ENCODE measurements at places on chromosomes 13 and 19.
A peak's percentile ranks its signal among the peaks of the same experiment; 100 is the strongest.

DNA sequence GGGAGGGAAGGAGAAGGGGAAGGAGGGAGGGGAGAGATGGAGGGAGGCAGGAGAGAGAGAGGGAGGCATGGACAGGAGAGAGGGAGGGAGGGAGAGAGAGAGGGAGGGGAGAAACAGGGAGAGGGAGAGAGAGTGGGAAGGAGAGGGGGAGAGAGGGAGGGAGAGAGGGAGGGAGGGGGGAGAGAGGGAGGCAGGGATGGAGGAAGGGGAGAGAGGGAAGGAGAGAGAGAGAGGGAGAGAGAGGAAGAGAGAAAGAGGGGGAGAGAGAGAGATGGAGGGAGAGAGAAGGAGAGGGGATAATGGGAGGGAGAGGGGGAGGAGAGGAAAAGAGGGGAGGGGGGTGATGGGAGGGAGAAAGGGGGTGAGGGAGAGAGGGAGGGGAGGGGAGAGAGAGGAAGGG is 86.8 kb upstream of the VSTM2B start:
- DNase-seq: no peak

GRCh38 chr19:29961311-29961710 is 19.3 kb downstream of the URI1 start:
- no peak for DNase-seq

GRCh38 chr13:41054919-41055619 is 6.2 kb upstream of the WBP4 start:
- DNase-seq: no peak

GRCh38 chr19:40281381-40282208 is 3.5 kb downstream of the AKT2 start:
- DNase-seq: peak; percentile 63

GRCh38 chr13:44259045-44260027 is 114.3 kb upstream of the SERP2 start:
- no peak for DNase-seq

- no peak for DNase-seq
Measured at GRCh38 chr13:94717916-94718315, 5.6 kb upstream of the SOX21 start.

- no peak for DNase-seq
Measured at GRCh38 chr13:91661692-91662490, 263.5 kb downstream of the GPC5 start.

GRCh38 chr19:42475366-42475765 is 32.6 kb upstream of the CXCL17 start:
- no peak for DNase-seq

- DNase-seq: no peak
Measured at GRCh38 chr19:16457195-16457953, 14.4 kb downstream of the EPS15L1 start.

DNA sequence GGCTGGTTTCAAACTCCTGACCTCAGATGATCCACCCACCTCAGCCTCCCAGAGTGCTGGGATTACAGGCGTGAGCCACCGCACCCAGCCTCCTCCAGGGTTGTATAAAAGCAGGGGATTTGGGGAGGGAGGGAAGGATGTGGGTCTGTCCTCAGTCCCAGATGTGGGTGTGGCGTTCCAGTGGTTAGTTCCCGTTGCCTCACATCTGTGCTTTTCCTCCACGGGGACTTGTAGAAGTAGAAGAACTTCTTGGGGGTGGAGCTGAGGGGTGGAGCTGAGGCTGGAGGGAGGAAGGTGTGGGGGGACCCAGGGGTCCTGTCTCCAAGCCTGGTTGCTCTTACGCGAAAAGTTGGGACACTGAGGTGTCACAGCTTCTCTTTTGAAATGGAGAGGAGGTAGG is 514 bp upstream of the MCEMP1 start:
- DNase-seq: no peak

DNA sequence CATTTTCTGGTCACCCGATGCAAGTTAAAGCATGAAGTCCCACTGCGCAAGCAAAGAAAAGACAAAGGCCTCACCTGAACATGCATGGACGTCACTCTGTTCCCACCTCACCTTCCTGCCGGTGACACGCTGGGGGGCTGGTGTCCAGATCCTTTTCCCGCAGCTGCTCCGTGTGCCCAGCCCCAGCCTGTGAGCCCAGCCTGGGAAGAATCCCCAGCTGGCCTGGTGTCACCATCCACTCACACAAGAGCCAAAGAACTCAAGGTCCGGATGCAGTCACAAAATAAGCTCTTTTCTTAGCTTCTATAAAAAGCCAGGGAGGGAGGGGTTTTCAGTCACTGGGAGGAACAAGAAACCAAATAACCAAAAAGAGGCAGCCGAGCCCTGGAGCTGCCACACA is 249.9 kb downstream of the COL4A1 start:
- no peak for DNase-seq

- DNase-seq: no peak
Measured at GRCh38 chr13:94006296-94006695, 473.2 kb downstream of the DCT start.

DNA sequence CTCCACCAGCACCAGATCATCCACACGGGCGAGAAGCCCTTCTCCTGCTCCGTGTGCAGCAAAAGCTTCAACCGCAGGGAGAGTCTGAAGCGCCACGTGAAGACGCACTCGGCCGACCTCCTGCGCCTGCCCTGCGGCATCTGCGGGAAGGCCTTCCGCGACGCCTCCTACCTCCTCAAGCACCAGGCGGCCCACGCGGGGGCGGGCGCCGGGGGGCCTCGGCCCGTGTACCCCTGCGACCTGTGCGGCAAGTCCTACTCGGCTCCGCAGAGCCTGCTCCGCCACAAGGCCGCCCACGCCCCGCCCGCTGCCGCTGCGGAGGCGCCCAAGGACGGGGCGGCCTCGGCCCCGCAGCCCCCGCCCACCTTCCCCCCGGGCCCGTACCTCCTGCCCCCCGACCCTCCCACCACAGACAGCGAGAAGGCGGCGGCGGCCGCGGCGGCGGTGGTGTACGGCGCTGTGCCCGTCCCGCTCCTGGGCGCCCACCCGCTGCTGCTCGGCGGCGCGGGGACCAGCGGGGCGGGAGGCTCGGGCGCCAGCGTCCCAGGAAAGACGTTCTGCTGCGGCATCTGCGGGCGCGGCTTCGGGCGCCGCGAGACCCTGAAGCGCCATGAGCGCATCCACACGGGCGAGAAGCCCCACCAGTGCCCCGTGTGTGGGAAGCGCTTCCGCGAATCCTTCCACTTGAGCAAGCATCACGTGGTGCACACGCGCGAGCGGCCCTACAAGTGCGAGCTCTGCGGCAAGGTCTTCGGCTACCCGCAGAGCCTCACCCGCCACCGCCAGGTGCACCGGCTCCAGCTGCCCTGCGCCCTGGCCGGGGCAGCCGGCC is 9.4 kb downstream of the ZNF784 start:
- no peak for DNase-seq

- DNase-seq: no peak
Measured at GRCh38 chr13:60509601-60510386, 112.8 kb downstream of the TDRD3 start.

GRCh38 chr13:37618554-37618953 is 20.0 kb upstream of the POSTN start:
- no peak for DNase-seq

GRCh38 chr19:42420055-42420544 is 7.1 kb downstream of the LIPE start:
- DNase-seq: no peak

- no peak for DNase-seq
Measured at GRCh38 chr13:107208889-107209288, 641.0 kb upstream of the ARGLU1 start.

DNA sequence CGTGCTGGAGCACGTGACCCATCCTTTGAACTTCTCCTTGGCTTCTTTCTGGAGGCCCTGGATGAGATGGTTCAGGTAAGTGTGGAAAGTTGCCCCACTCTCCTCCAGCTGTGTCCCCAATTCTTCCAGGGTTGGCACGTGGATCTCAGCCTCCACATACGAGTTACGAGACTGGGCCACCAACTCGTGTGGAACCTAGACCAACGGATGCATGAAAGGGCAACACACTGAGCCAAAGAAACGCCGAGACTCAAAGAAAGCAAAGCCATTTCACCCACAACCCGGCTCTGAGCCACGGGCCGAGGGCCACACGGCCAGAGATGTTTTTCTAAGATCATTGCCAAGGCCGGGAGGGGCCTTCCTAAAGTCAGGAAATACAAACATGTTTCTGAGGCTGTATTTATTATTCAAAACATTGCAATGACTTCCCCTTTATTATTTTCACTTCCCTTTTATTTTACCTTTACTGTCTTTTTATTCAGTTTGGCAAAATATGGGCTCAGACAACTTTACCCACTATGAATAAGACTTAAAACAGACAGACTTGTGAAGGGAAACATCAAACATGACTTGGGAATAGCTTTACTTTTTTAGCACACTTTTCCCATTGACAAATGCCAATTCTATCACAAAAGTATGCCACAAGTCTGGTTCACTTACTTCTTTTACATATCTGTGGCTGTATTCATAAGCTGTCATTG is 94.6 kb downstream of the KL start:
- no peak for DNase-seq

GRCh38 chr13:36190771-36191170 is 23.6 kb downstream of the SOHLH2 start:
- no peak for DNase-seq

DNA sequence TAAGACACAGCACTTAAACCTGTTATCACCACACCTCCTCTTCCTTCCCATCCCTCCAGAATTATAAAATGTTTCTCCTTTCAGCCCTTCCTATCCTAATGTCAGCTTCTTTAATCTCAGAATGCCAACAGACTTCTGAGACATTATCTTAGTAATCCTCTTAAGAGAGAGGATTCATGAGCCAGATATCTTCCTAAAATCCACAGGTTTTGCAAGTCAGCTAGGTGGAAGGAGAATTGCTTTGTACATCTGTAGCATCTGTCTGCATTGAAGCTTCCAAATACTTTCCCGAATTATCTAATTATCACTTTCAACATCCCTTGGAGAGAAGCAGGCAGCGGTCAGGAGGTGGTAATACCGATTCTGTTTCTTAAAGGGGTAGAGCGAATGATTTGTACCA is 179.1 kb downstream of the DCT start:
- no peak for DNase-seq

- no peak for DNase-seq
Measured at GRCh38 chr13:114068656-114069318, 63.6 kb downstream of the RASA3 start.

DNA sequence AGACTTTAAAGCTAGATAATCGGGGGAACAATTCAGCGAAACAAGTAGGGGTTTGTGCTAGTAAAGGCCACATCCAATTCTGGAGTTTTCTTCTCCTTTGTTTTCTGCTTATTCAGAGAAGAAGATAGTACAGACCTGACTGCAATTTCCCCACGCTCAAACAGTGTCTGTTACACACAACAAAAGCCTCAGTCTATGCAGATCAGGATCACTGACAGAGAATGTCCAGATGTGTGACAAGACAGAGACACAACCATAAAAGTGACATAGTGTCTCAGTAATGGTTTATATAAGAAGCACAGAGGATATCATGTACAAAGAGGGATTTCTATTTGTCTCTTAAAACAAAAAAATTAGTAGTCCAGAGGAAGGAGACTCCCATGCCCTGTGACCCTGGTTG is 70.7 kb upstream of the GTF3A start:
- no peak for DNase-seq

DNA sequence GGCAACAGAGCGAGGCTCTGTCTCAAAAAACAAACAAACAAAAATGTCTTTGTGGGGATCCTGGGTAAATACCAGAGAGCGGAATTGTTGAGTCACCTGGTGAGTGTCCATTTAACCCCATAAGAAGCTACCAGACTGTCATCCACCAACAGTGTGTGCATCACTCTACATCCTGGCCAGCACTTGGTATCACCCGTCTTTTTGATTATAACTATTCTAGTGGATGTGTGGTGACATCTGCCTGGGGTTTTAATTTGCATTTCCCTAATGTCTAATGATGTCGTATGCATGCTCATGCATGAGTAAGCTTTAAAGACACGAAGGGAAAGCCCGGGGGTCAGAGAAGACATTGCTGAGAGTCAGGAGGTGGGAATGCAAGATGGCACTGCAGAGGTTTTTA is 126.7 kb upstream of the MRI1 start:
- DNase-seq: no peak

GRCh38 chr13:108283110-108283509 is 13.6 kb downstream of the TNFSF13B start:
- no peak for DNase-seq

DNA sequence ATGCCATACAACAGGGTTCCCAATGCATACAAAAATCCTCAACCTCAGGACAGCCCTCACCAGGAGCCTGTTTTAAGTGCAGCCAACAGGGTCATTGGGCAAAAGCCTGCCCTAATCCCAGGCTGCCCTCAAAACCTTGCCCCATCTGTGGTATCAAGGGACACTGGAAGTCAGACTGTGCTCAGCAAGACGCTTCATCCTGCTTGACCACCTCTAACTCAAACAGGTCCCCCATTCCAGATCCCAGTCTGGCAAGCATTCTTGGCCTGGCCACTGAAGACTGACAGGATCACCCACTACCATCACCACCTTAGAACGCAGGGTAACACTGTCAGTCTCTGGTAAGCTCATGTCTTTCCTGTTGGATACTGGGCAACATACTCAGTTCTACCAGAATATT is 15.0 kb upstream of the ZSCAN4 start:
- DNase-seq: no peak

- no peak for DNase-seq
Measured at GRCh38 chr13:108895220-108895704, 265.9 kb downstream of the MYO16 start.

Measured in D721Med (cell line).